ENCODE measurements at places on chromosomes 6 and 20.

DNA sequence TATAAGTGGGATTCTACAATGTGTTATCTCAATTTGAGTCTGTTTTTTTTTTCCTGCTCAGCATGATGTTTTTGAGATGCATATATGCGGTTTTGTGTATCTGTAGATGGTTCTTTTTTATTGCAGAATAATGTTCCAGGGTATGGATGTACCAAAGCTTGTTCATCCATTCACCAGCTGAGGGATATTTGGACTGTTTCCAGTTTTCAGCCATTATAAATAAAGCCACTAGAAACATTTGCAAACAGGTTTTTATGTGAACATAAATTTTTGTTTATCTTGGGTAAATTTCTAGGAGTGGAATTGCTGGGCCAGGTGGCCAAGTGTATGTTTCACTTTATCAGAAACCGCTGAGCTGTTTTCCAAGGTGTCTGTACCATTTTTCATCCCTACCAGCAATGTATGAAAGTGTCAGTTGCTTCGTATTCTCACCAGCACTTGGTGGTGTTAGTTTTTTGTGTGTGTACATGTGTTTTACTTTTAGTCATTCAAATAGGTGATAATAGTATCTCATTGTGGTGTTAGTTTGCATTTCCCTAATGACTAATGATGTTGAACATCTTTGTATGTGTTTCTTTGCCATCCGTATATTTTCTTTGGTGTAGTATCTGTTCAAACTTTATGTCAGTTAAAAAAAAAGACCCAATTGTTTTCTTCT, 124.2 kb downstream of the CEBPB start:
- no peak for DNase-seq

DNA sequence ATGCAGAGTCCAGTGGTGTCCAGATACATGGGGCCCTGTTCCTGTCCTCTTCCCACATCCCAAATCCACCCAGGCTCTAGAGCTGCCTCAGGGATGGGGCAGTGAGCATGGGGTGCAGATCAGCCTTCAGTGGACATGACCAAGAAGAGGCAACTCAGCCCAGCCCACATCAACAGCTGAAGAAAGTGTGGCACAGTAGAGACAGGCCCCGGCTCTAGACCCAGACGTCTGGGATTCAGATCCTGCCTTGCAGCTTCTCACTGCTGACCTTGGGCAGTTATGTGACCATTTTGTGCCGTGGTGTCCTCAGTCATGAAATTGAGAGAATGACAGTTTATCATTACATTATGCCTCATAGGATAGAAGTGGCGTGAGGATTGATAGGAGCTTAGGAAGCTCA, 54.6 kb upstream of the CST7 start:
- no peak for DNase-seq

DNA sequence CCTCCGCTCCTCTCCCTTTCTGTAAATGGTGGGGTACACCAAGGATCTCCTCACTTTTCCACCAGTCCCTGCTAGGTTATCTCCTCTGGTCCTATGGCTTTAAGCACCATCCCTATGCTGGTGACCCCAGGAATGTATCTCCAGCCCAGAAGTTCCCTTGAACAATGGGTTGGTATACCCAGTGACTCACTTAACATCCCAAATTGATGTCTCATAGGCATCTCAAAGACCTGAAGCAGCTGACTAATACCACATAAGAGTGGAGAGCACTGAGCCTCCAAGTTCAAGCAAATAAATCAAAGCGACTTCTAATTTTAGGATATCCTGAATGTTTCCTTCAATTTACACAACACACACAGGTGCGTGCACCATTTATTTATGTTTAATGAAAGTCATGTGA, 48.3 kb downstream of the ADGRF1 start:
- no peak for DNase-seq

DNA sequence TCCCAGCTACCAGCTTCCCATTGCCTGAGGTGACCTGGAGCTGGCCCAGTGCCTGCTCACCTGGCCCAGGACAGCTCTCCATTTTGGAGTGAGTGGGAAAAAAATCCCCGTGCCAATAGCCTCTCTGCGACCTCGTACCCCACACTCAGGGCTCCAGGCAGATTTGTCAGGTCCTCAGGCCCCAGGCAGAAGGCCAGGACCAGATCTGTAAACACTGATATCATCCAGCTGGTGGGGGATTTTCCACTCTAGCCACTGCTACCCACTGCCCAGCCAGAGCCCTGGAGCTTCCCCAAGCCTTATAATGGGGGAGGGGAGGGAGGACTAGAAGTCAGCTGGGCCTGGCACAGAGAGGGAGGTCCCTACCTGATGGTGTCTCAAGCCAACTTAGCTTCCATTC, 1.3 kb upstream of the PGC start:
- no peak for DNase-seq

DNA sequence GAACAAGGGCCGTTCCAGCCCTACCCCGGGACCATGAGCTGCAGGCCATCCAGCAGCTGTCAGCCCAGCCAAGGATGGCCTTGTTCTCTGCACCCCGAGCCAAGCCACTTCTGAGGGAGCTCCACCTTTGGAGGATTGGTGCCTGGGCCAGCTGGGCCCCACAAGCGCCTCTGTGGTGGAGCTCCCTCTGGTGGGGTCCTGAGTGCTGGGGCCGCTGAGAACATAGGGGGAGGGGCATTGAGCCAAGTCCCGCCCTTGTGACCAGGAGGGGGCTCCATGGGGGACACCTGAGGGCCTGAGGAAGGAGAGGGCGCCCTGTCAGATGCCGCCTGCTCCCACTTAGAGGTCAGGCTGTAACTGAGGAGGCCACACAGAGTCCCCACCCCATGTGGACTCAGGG, 43.2 kb downstream of the YTHDF1 start:
- no peak for DNase-seq

- no peak for DNase-seq
Observed at GRCh38 chr6:166567107-166567506, 19.4 kb downstream of the RAMACL start.

DNA sequence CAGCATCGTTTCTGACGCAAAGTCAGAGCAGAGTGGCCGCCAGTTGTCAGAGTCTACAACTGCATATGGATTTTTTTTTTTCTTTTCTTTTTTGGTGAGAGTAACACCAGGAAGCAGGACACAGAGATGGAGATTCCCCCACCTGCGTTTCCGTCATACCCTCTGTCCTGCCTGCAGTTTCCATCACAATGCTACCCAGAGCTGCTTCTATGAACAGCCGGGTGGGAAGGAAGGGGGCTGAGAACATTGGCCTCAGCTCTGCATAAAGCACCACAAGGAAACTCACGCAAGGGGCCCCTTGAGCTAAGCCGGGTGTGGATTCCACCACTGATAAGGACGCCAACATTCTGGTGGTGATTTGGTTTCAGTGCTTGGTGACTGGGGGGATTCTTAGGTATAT, 183.5 kb upstream of the AFDN start:
- DNase-seq, result no peak

DNA sequence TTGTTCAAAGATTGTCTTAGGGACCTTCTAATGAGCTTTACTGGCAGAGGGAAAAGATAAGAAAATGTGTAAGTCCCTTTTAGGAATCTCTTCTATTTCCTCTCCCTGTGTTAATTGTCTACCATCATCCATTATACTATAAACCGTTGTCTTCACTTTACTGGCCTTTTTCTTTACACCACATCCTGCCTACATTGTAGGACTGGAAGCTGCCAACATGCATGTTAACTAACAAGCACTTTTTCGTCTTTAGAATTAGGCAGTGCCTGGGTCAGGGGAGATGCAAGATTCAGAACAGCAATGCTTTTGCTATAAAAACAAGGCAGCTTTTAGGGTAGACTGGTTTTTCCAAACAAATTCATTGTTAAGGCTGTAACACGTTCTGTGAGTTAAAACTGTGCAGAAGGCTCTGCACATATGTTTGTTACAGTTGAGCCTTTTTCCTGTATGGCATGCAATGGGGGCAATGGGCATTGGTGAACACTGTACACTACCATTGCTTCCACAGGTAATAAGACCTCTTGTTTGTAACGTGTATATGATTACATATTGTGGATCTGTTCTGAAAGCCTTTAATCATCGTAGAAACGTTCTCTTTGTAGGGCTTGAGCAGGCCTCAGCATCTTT, 10.9 kb upstream of the PKIG start:
- DNase-seq, result no peak

DNA sequence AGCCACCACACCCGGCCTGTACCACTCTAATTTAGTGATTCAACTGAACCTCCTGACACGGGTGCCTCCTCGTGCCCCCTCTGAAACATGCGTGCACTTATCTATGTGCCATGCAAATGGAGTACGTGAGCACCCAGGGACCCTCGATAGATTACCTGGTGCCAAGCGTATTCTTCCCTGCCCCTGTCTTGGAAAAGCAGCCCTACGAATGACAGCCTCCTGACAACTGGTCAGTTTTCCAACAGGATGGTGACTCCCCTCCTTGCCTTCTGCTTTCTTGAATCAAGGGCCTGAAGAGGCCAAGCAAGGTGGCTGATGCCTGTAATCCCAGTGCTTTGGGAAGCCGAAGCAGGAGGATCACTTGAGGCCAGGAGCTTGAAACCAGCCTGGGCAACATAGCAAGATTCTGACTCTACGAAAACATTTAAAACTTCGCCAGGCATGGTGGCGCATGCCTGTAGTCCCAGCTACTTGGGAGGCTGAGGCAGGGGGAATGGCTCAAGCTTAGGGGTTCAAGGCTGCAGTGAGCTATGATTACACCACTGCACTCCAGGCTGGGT, 25.4 kb upstream of the SYNJ2 start:
- DNase-seq, result no peak

GRCh38 chr6:87053312-87053711, 41.6 kb downstream of the CGA start:
- no peak for DNase-seq

DNA sequence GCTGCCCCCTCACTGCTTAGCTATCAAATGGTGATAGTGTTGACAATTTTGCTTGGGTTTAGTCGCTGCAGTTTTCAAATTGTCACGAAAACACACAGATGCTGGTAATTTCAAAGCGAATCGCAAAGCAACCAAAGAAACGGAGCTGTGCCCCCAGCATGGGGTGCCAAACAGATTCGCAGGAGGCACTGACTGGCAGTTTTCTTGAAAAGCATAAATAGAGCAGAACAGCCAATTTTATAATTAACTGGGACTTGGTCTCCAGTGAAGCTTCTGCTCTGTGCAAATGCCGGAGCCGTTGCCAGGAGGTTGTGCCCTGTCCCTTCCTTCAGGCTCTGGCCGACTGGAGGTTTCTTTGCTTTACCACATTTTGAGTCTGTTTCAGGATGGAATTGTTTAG, 18.8 kb downstream of the ARHGAP40 start:
- DNase-seq, result no peak

- DNase-seq, result no peak
Observed at GRCh38 chr6:89350281-89350966, 2.1 kb downstream of the UBE2J1 start.

DNA sequence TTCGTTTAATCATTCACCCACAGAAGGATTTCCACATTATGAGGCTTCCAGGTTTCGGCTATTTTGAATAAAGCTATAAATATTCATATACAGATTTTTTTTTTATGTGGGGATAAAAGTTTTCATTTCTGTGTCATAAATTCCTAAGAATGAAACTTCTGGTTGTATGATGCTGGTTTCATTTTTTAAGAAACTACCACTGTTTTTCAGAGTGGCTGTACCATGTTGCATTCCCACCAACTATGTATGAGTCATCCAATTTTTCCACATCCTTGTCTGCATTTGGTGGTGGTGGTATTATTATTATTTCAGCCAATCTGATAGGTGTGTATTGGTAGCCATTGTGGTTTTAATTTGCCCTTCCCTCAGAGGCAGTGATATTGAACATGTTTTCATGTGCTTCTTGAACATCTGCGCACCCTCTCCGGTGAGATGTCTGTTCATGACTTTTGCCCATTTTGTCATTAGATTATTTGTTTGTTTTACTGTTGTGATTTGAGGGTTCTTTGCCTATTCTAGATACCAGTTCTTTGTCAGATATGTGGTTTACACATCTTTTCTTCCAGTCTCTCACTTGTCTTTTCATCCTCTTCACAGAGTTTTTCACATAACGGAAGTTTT, 75.5 kb downstream of the DOK5 start:
- no peak for DNase-seq

- DNase-seq, result no peak
Observed at GRCh38 chr6:38245295-38245694, 394.4 kb downstream of the BTBD9 start.

- no peak for DNase-seq
Observed at GRCh38 chr6:14016935-14017625, 92.3 kb downstream of the RNF182 start.

GRCh38 chr20:16864963-16865362, 116.8 kb downstream of the OTOR start:
- DNase-seq, result no peak

DNA sequence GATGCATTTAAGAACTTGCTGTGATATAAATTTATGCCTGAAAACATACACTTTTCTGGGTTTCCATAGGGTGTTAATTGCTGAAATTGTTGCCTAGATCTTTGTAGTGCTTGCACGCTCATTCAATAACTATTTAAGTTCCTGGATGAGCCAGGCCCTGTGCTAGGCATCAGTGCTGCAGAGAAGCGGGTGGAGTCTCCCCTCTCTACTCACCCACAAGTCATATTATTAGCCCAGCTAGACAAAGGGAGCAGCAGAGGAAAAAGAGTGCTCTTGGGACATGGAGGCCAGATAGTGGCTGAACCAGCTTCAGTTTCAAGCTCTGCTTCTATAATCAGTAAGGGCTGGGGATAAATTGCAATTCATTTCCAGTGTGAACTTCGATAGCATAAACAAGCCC, 329.1 kb downstream of the TFAP2B start:
- DNase-seq, result no peak

GRCh38 chr20:58473453-58474425, 41.5 kb downstream of the APCDD1L start:
- no peak for DNase-seq

DNA sequence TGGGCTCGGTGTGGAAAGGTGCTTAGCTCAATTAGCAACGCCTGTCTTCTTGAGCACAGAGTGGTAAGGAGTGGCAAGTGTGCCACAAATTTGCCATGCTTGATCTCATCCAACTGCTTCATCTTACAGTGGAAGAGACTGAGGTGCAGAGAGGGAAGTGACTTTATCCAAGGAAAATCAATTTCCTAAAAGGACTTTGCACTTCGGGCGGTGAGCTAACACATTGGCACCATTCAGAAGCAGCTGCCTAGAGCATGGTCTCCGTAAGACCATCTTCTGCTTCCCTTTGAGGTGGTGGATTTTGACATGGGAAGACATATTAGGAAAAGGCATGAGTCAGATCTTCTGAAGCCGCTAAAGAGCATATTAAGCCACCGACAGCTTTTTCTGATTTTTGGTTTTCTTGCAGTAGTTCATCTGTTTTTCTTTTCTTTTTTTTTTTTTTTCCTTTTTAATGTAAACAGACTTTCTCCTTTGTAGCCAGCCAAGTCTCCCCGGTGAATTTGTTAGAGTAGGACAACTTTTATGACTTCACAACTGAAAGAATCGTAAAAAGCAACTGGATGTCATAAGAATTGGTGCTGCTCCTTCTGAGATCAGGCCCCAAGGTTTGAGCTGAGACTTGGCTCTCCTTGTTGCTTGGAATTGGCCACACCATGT, 273.2 kb downstream of the CDC5L start:
- no peak for DNase-seq
